NB4 (cell line): ENCODE measurements at places on chromosomes 12 and 14.

GRCh38 chr12:5197656-5198055, 154.0 kb downstream of the KCNA5 start:
- DNase-seq, result no peak

DNA sequence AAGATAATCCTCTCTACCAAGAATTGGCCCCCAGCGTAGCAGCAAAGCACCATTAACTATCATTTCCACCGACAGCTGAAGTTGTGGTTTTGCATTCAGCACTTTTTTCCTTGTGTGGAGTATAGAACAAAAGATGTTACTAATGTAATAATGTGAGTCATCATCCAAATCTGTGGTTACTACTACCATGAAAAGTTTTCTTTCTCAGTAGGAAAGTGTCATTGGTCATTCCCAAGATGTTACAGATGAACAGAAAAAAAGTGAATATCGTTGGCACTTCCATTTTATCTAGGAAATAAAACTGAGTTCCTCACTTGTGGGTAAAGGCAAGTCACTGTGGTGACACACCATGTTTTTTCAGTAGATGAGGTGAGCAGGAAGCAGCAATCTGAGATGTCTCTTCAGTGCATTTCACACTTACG, 30.3 kb upstream of the IFNG start:
- peak; percentile 28 for DNase-seq

GRCh38 chr14:104817930-104818713, 17.2 kb downstream of the ZBTB42 start:
- DNase-seq, result no peak

DNA sequence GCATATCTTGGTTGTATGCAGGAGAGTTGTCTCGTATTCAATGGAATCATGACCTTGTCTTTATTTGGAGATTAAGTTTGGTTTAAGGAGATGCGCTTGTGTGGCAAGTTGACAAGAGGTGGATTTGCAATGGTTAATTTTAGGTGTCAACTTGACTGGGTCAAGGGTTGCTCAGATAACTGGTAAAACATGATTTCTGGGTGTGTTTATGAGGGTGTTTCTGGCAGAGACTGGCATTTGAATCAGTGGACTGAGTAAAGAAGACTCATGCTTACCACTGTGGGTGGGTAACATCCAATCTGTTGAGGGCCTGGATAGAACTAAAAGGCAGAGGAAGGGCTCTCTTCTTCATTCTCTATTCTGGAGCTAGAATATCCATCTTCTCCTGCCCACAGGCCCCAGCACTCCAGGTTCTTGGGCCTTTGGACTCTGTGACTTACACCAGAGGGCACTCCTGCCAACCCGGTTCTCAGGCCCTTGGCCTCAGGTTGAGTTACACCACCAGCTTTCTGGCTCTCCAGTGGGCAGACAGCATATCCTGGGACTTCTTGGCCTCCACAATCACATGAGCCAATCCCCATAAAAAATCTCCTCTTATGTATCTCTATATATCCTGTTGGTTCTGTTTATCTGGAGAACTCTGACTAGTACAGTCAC, 141.5 kb upstream of the ARID2 start:
- DNase-seq, result no peak

DNA sequence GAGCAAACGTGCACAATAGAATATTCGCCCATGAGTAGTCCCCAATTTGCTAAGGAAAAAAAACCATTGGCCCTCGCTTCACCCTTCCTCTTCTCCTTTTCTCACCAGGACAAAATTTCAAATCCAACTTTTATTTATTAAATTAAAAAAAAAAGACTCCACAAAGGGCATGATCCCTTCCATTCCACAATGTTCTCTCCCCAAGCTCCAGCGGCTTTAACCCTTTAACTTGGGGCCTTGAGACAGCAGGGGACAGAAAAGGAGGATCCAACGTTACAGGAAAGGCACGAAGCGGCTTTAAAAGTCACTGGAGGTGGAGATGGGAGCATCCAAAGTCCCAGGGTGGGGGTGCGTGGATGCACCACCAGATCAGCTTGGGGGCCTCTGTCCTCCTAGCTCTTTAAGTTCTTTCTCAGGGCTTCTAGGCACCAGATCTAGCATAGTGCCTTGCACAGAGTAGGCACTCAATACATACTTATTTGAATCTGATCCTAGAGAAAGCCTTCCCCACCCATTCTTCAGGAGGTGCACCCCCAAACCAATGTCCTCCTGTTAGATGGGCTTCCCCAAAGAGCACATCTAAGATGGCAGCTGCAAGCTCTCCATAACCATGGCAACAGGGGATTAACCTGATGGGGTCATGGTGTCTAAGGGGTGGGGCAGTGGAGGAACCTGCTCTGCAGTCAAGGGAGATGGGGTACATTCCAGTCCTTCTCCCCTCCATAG, 5.2 kb upstream of the AAAS start:
- no peak for DNase-seq

GRCh38 chr14:57686304-57686703, 179.6 kb downstream of the SLC35F4 start:
- DNase-seq, result no peak

GRCh38 chr12:131758016-131758739, 47.3 kb downstream of the SFSWAP start:
- no peak for DNase-seq

DNA sequence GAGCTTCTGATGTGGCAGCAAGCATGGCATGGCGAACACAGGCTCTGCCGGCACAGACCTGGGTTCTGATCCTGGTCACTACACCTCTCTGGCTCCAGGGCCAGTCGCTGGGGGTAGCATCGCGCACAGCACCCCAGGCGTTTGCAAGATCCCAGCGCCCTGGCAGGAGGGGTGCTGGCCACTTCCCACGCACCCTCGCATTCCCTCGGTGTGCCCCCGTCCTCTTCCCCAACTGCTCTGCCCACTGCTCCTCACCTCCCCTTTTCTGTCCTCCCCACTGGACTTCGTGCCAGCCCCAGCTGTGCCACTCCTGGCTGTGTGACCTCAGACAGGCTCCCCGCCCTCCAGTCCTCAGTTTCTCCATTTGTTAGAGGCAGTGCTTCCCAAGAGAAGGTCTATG, 2.8 kb downstream of the CDK2AP1 start:
- DNase-seq, result no peak

DNA sequence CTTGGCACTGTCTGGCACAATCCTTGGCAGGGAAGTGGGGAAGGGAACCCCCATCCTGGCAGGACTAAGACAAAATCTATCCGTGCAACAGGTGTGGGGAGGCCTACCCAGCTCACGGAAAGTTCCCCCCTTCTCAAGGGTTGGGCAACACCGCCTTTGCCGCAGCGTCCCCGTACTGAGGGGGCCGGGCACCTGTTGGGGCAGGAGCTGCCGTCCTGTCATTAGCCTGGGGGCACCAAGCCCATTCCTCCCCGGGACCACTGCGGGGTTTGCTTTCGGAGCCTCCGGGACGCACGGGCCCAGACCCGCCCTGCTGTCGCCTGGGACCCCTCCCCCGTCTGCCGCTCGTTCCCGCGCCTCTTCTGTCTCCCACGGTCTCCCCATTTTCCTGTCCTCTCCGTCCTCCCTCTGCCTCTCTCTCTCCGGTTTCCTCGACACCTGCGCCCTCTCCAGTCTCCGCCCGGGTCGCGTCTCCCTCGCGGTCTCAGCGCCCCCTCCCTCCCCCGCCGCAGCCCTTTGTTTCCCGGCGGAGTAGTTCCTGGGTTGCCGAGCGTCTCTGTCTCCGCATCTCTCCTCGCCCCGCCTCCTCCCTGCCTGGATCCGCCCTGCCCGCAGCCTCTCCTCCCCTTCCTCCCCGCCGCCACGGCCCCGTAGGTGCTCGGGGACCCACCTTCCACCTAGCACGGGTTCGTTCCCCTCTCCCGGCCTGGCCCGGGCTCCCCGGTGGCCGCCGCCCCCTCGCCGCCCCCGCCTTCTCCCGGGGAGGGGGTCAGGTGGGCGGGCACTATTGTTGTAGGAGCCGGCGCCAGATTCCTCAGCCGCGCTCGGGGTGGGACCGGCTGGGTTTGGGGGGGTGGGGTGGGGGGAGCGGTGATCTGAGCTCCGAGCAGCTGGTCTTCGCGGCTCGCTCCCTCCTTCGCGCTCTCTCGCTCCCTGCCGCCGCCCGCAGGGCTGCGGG, at the start of gene CACNB3:
Gene CACNB3 (plus strand): TSS at position 624 of the 958 bp plus-strand sequence. CDS start 434 bp downstream, outside the sequence.
- peak; percentile 62 for DNase-seq

GRCh38 chr14:77319422-77319821, 1.3 kb downstream of the POMT2 start:
- no peak for DNase-seq

DNA sequence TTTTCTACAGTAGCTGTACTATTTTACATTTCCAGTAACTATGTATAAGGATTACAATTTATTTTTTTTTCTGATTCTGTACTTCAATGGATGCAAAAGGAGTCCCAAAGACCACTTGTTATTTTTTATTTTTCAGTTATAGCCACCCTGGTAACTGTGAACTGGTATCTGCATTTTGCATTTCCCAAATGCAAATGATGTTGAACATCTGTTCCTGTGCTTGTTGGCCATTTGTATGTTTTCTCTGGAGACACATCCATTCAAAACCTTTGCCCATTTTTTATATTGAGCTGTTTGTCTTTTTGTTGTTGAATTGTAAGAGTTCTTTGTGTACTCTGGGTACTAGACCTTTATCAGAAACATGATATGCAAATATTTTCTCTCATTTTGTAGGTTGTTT, 485.6 kb downstream of the LRIG3 start:
- DNase-seq, result no peak

DNA sequence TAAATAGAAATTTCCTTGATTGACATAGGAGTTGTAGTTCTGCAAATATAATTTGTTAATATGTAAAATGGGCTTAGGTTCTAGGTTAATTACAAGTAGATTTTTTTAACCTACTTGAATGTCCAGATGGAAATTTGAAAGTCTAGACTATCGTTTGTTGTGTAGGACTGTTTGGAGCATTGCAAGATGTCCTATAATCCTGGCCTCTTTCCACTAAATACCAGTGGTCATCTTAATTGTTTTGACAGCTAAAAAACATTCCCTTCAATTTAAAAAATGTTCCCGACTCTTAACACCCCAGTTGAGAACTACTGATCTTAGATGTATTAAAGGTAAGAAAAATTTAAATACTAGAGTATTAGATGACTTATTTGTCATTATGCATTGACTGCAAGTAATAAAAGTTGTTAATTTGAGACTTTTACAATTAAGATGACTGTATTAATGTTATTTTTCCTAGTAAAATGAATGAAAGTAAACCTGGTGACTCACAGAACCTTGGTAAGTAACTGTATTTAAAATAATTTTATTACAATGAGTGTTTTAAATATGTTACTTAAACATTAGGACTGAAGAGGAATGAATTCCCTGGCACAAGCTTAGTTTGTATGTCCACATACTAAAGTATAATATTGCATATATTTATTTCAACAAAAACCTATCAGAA, 21.8 kb downstream of the G2E3 start:
- no peak for DNase-seq

DNA sequence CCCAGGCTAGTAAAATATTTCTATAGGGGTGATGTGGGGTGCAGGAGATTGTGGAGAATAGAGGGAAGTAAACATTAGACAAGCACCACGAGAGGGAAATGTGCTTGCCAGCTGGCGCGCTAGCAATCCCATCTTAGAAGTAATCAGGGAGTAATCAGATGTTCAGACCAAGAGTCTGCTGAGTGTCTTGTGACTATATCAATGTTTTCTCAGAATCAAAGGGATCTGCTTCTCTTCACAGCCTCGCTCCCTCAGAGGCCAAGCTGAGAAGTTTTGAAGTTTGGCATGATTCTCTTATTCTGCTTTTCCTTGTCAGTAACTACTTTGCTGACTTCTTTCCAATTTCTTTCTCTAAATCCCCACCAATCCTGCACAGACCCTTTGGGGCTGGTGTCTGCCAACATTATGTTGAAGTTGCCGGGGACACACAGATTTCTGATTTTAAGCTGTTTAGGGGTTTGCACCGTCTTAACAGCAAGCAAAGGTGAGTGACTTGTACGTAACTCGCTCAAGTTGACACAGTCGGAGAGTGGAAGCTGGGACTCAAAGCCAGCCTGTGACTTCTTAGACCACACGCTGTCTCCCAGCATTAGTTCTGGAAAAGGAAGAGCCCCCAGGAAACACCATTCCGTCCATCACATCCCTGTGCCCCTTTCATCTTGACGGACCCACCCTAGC, 22.0 kb upstream of the TSPAN9 start:
- DNase-seq, result no peak

DNA sequence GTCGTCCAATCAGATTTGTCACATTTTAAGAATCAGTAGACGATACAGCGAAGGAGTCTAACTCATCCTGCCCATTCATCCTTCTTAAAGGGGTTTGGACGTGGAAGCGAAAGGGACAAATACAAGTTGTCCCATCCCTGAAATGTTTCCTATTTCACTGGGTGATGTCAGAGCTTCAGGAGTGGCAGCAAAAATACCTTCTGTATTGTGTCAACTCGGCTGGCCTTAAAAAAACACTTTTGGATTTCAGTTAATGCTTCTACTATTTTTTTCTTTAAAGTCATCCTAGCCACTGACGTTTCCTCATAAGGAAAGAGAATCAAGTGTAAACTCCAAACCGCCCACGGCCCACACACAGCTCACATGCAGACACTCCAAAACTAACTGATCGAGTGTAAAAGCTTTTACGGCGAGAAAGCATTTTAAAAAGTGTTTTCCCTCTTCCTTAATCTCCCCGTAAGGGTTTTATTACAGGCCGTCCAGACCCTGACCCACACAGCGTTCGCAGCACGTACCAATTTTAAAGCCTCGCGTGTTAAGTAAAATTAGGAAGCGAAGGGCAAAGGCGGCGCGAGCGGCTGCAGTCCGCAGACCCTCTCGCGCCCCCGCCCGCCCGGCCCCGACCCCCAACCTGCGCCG, 593 bp downstream of the CFL2 start:
- DNase-seq, result peak; percentile 45

- DNase-seq, result no peak
Observed at GRCh38 chr12:6084261-6084968, 40.1 kb downstream of the VWF start.

GRCh38 chr14:33309106-33309505, 370.4 kb downstream of the NPAS3 start:
- no peak for DNase-seq
